ENCODE measurements at places on chromosomes 4 and X. TPM values are rescaled to one million over a fixed set of nuclear protein-coding genes. Genes with fewer than 3 reads are reported as not detected.

The GRIA2 gene
- not detected for total RNA-seq

The EDNRA gene
- 25.7 TPM for total RNA-seq

- DNase-seq = no peak
These were observed 50.8 kb upstream of the STIM2 start for GRCh38 chr4:26809811-26810210.

The TGIF2LX gene
- not detected for total RNA-seq

DNA sequence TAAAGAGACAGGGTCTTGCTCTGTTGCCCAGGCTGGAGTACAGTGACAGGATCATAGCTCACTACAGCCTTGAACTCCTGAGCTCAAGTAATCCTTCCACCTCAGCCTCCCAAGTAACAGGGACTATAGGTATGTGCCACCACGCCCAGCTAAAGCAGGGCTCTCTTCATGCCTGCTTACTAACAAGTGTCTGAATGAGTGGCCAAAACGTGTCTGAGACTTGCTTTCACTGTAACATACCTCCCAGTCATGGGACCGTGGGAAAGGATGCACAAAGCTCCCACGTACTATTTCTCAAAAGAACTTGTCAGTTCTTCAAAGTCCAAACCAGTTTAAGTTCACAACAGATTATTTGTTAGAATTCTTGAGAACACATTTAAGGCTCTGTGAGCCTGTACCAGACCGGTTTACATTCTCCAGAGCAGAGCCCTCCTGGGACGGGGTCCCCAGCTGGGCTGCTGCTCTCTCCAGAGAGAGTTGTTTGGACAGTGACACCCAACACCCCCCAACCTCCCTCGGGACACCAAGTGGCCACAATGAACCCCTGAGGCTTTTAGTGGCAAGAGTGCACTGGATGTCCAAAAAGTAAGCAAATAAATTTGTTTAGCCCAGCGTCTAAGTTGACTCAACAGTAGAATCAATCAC lies 24.1 kb downstream of the SH3KBP1 start:
- no peak for DNase-seq

GRCh38 chr4:26130173-26130572 lies 190.6 kb upstream of the RBPJ start:
- DNase-seq = no peak

- DNase-seq = no peak
These were observed 20.8 kb upstream of the CEP135 start for GRCh38 chr4:55927803-55928437.

GRCh38 chr4:94519019-94519418 lies 67.3 kb downstream of the PDLIM5 start:
- DNase-seq = no peak

The SSX3 gene
- total RNA-seq = not detected

The ZNF157 gene
- total RNA-seq = 0.21 TPM

The SULT1E1 gene
- 1.0 TPM for total RNA-seq

The NPY5R gene
- total RNA-seq = not detected

DNA sequence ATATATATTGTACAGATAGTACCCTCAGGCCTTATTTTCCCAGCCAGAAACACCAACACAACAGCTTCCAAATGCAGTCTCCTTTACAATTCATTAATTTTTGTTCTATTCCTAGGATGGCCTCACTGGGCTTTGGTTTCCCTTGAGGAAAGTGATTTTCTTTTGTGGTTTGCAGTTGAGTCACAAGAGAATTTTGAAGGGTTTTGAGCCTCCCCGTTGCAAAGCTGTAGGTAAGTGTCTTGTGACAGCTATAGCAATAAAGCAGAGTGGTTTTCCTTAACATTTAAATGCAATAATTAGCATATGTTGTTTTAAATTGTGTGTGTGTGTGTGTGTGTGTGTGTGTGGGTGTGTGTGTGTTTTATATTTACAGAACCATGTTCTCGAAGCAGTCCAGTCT lies 54.1 kb upstream of the WDR17 start:
- DNase-seq = no peak

- DNase-seq = no peak
These were observed 244.7 kb downstream of the CBR4 start for GRCh38 chr4:168765322-168765721.

- no peak for DNase-seq
These were observed 269.3 kb downstream of the GPM6A start for GRCh38 chr4:175542786-175543185.

- DNase-seq = no peak
These were observed 116.0 kb downstream of the APBB2 start for GRCh38 chr4:41098093-41099048.

DNA sequence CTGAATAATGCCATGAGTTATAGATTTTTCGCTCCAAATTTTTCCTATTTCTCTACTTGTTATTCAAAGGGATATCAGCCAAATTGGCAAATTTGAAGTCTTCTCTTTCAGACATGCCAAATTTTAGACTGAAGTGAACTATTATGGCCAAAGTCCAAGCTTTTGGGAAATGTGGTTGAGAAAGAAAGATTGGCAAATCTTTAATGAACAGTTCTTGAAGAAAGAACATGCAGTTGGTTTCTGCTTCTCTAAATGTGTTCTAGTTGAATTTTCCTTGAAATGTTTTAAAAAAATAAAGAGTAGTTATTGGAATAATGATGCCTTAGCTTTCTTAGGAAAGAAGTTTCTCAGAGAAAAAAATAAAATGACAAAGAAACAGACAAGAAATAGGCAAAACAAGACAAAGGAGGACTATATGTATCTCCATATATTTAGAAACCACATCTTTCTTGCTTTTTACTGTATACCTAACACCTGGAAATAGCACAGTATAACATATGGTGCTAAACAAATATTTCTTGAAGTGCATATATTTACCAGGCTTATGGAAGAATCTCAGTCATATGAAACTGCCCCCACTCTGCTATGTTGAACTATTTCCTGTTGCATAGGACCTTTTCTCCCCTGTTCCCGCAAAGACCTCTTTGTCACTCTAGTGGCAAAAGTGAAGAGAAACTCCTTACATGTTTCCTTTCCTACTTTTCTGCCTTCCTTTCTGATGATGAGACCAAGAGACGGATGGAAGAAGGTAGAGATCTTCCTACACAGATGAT lies 250.0 kb downstream of the ARHGAP24 start:
- DNase-seq = no peak

The CT45A3 gene
- not detected for total RNA-seq

GRCh38 chrX:41468647-41469323 lies 21.6 kb downstream of the NYX start:
- DNase-seq = no peak

- no peak for DNase-seq
These were observed 84.3 kb downstream of the NBDY start for GRCh38 chrX:56813318-56813837.

DNA sequence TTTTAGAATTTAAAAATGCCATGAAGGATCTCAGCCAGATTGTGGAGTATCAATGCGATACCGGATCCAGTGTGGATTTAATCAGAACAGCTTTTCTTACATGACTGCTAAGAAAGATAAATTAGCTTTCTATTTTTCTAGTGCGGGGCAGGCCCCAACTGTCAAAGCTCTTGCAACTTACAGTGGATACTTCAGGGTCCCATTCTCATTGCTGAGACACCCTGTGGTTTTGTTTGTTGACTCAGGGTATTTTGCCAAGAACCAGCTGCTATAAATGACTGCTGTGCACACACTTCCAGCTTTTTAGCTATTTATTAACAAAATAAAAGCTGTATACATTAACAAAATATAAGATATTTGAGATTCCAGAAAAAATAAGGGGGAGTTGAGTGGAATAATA lies 166.4 kb downstream of the DCLK2 start:
- no peak for DNase-seq

DNA sequence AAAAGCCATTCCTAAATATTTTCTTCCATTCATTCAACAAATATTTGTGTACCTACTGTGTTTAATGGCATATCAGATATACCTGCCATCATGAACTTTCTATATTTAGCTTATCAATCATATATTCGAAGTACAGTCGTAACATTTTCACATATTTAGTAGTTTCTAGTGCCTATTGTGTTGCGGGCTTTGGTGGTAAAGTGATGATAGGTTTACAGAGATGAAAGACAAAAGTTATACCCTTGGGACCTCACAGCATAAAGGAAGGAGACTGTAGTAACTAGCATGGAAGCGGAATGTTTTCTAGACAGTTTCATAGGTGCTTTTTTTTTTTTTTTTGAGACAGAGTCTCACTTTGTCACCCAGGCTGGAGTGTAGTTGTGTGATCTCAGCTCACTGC lies 39.5 kb downstream of the RBPJ start:
- DNase-seq = no peak

The ACSL1 gene
- total RNA-seq = 321 TPM

GRCh38 chrX:150984169-150984824 lies 1.2 kb downstream of the HMGB3 start:
- no peak for DNase-seq

- no peak for DNase-seq
These were observed 443.9 kb upstream of the INTU start for GRCh38 chr4:127188847-127189246.

GRCh38 chr4:36013206-36013605 lies 231.1 kb downstream of the ARAP2 start:
- no peak for DNase-seq

The ZNF141 gene
- total RNA-seq = 23.9 TPM

DNA sequence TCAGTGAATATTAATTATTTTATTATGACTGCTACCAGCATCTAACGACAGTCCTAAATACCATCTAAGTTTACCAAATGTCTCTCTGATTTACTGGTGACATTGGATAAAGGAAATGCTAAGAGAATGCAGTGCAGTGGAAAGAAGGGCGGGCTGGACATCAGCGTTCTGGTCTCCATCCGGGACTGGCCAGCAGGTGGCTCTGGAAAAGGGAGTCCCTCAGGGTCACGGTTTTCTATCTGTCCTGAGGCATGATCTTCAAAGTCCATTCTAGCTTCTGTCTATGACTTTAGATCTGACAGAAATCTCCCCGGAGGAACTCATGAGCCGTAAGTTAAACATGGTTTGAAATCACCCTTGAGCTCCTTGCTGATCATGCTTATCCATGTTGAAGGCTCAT lies 3.3 kb downstream of the TRIM2 start:
- DNase-seq = no peak

Data from lower lobe of right lung (tissue), 2 donors.